ENCODE measurements at places on chromosomes 1 and 21. TPM values are rescaled to one million over a fixed set of nuclear protein-coding genes. Genes with fewer than 3 reads are reported as not detected.

Gene TMEM269
- 0.05 TPM for total RNA-seq

Gene BRDT
- under 0.01 TPM for total RNA-seq

Gene PFKFB2
- total RNA-seq: 6.7 TPM

Gene AQP10
- 0.05 TPM for total RNA-seq

Gene RGS13
- total RNA-seq: 0.28 TPM

Gene C1QB
- total RNA-seq: 118 TPM

Gene HTR1D
- not detected for total RNA-seq

Gene DAB1
- 0.09 TPM for total RNA-seq

Gene NBPF3
- total RNA-seq: 3.1 TPM

Gene C1QA
- total RNA-seq: 153 TPM

Gene PLEKHO1
- total RNA-seq: 74.8 TPM

Gene FMO1
- 5.6 TPM for total RNA-seq

Gene MEX3A
- total RNA-seq: 1.3 TPM

GRCh38 chr1:240242601-240243144 is 151.0 kb downstream of the FMN2 start:
- no peaks in the 10 kb centered on the region for H3K36me3 ChIP-seq
- H3K27me3 ChIP-seq: no peaks in the 10 kb centered on the region
- no peak for DNase-seq
- H3K27ac ChIP-seq: no peak overlapping the region

GRCh38 chr21:31909153-31910073 is 36.6 kb downstream of the HUNK start:
- peaks cover 18% of the 10 kb centered on the region for H3K27me3 ChIP-seq
- no peak overlapping the region for H3K27ac ChIP-seq
- H3K4me1 ChIP-seq: no peaks in the 10 kb centered on the region

GRCh38 chr1:93808871-93809270 is 70.1 kb downstream of the DNTTIP2 start:
- no peaks in the 10 kb centered on the region for H3K36me3 ChIP-seq
- H3K4me1 ChIP-seq: no peaks in the 10 kb centered on the region
- H3K27me3 ChIP-seq: no peaks in the 10 kb centered on the region
- DNase-seq: no peak
- H3K27ac ChIP-seq: no peak overlapping the region
- H3K4me3 ChIP-seq: no peak overlapping the region

DNA sequence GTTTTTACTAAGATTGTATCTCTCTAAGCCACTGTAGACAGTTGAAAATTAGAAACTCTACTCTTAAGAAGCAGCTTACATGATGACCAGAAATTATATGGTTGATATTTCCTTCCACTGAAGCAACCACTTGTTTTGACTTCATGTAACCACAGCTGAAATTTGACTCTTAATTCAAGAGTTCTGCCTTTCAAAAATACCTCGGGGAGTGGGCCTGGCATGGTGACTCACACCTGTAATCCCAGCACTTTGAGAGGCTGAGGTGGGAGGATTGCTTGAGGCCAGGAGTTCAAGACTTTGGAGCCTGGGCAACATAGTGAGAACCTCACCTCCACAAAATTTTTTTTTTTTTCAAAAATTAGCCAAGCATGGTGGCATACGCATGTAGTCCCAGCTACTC is 4.3 kb downstream of the AMPD1 start:
- H3K4me3 ChIP-seq: no peak overlapping the region
- H3K4me1 ChIP-seq: no peaks in the 10 kb centered on the region
- DNase-seq: no peak
- no peaks in the 10 kb centered on the region for H3K27me3 ChIP-seq
- no peak overlapping the region for H3K27ac ChIP-seq

- no peaks in the 10 kb centered on the region for H3K4me1 ChIP-seq
- H3K4me3 ChIP-seq: no peak overlapping the region
- no peak overlapping the region for H3K27ac ChIP-seq
- no peaks in the 10 kb centered on the region for H3K36me3 ChIP-seq
Observed at GRCh38 chr1:91137173-91137852, 115.5 kb upstream of the ZNF644 start.

DNA sequence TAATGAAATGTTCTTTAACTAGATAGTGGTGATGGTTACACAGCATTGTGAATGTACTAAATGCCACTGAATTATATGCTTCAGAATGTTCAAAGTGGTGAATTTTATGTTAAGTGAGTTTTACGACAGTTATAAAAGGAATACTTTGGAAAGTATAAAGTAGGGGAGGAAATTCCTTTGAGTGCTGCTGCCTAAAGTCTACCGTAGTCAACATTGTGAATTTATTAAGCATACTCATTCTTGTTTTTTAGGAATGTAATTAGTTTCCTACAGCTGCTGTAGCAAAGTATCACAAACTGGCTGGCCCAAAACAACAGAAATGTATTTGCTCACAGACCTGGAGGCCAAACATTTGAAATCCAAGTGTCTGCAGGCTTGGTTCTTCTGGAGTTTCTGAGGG is 73.0 kb downstream of the SWT1 start:
- H3K27me3 ChIP-seq: no peaks in the 10 kb centered on the region
- no peak overlapping the region for H3K4me3 ChIP-seq
- H3K4me1 ChIP-seq: no peaks in the 10 kb centered on the region
- DNase-seq: no peak

DNA sequence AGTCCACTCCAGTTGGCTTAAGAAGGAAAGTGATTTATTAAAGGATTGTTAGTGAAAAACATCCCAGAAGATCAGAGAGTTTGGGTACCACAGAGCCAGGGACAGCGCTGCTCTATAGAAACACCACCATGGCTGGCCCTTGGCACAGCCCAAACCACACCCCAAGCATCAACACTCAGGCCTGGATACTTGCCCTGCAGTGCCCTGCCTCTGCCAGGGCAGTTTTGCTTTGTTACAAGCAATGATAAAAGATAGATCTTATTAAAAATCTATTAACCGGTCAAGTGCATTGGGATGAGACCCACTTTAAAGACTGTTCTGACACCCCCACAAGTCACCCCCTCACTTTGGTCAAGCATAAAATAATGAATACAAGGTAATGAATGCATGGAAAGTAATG is 56.6 kb downstream of the KIF21B start:
- H3K27ac ChIP-seq: no peak overlapping the region
- no peaks in the 10 kb centered on the region for H3K4me1 ChIP-seq

GRCh38 chr21:42337830-42338728 is 12.7 kb downstream of the TFF2 start:
- H3K27me3 ChIP-seq: no peaks in the 10 kb centered on the region
- DNase-seq: peak; percentile 63
- no peaks in the 10 kb centered on the region for H3K36me3 ChIP-seq
- H3K27ac ChIP-seq: no peak overlapping the region

DNA sequence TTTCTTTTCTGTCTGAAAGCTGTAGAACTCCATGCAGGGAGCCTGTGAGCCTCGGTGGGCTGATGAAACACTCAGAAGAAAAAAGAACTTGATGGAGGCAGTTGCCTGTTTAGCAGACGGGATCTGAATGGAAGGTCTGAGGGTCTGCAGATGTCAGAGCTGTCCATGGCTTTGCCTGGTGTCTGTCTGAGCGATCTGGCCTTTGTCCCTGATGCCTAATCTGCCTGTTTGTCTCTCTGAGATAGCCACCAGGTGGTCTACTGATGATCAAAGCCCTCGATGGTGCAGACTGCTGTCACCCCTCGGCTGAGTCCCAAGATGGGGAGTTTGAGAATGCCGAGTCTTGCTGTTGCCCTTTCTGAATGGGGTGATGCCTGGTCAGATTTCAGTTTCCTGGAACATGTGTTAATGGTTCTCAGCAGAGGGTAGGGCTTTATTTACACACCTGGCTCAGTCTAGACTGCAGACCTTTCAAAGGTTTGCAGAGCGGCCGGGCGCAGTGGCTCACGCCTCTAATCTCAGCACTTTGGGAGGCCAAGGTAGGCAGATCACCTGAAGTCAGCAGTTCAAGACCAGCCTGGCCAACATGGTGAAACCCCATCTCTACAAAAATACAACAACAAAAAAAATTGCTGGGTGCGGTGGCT is 90.4 kb downstream of the KIF26B start:
- H3K27ac ChIP-seq: no peak overlapping the region
- no peaks in the 10 kb centered on the region for H3K36me3 ChIP-seq
- H3K4me1 ChIP-seq: no peaks in the 10 kb centered on the region

DNA sequence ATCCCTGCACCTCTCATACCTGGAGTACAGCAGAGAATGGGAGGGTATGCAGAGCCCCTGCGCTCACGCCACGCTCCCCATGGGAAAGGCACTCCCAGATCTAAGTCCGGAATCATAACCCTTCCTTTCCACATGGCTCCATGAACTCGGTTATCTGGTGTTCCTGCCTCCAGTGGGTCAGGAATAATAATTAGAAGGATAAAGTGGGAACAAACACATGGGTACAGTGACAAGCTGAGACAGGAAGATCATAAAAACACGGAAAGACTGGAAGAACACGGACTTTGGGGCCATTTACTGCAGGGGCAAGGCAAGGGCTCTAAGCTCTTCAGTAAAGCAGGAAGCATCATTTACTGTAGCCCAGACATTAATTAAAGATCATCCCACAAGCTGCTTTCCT is 48.6 kb downstream of the FOXO6 start:
- no peaks in the 10 kb centered on the region for H3K36me3 ChIP-seq
- peaks cover 5% of the 10 kb centered on the region for H3K4me1 ChIP-seq
- H3K27ac ChIP-seq: no peak overlapping the region
- DNase-seq: no peak
- no peak overlapping the region for H3K4me3 ChIP-seq

GRCh38 chr1:91080650-91081049 is 58.8 kb upstream of the ZNF644 start:
- H3K36me3 ChIP-seq: no peaks in the 10 kb centered on the region
- no peak for DNase-seq
- H3K4me1 ChIP-seq: no peaks in the 10 kb centered on the region
- H3K27ac ChIP-seq: no peak overlapping the region
- no peak overlapping the region for H3K4me3 ChIP-seq

- H3K27me3 ChIP-seq: no peaks in the 10 kb centered on the region
- H3K27ac ChIP-seq: no peak overlapping the region
- no peaks in the 10 kb centered on the region for H3K36me3 ChIP-seq
- no peak for DNase-seq
Observed at GRCh38 chr1:157173900-157174410, 35.8 kb upstream of the ETV3 start.

- no peak overlapping the region for H3K27ac ChIP-seq
- no peaks in the 10 kb centered on the region for H3K4me1 ChIP-seq
- H3K27me3 ChIP-seq: no peaks in the 10 kb centered on the region
Observed at GRCh38 chr21:14356746-14357145, 26.2 kb downstream of the HSPA13 start.

DNA sequence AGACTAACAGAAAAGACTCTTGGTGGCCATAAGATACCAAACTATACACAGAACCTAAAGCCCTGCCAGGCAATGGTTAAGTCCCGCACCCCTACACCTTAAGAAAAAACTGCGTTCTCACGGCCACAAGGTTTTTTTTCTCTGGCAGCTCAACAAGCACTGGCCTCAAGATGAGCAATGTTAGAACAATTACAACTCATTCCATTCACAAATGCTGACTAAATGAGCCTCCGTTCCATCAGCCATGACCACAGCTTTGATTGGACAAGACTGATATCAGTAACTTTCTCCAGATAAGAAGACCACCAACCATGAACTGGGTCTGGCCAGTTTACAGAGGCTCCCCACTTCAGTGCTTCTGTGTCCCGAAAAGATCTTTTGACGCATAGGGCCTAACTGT is 31.9 kb downstream of the SEC16B start:
- no peaks in the 10 kb centered on the region for H3K27me3 ChIP-seq
- DNase-seq: no peak
- no peaks in the 10 kb centered on the region for H3K4me1 ChIP-seq
- no peak overlapping the region for H3K27ac ChIP-seq

DNA sequence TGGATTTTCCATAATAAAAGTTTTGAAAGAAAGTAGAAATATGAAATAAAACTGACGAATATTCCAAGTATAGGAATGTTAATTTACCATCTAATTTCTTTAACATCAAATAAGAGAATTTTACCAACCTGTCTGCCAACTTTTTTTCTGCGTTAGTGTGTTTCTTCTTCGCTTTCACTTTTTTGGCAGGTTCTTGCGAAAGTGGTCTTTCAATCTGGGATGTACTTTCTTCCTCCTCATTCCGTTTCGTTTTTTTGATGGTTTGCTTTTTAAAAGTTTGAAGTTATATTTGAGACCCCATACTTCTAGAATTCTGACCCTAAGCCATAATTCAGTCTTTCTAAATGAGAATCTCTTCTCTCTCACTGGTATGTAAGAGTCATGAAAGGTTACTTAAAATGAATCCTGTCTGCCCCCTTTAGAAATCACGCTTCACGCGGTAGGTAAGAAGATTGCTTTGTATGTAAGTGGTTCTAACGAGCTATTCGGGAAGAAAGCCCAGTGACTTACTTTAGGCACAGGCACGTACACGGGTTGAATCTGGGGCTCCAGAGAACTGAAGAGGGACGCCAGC is 580 bp downstream of the RBM34 start:
- no peaks in the 10 kb centered on the region for H3K27me3 ChIP-seq
- peak overlapping the region; percentile 96 for H3K4me3 ChIP-seq
- H3K27ac ChIP-seq: peak overlapping the region; percentile 75

DNA sequence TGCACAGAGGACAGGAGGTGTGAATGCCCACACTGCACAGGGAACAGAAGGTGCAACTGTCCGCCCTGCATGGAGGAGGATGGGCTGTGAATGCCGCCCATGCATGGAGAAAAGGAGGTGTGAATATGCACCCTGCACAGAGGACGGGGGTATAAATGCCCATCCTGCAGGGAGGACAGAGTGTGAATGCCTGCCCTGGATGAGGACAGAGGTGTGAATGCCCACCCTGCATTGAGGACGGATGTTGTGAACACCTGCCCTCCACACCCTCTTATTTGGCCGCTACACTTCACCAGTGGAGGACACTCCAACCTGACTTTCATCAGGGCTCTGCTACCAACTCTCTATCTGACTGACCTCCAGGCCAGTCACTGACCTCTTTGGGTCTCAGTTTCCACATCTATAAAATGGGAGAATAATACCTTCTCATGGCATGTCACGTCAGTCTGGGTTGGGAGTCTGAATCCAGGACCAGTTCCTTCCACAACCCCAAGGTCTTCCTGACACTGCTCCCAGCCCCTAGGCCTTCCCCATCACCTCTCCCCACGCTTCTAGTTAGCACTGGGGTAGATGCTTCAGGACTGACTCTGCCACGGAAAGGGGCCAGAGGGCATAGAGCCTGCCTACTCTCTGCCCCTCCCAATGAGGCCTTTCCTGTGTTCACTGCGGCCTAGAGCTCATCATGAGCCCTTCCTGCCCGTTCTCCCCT is 28.4 kb downstream of the ZBTB17 start:
- no peak for DNase-seq
- peaks cover 70% of the 10 kb centered on the region for H3K36me3 ChIP-seq
- no peaks in the 10 kb centered on the region for H3K27me3 ChIP-seq

DNA sequence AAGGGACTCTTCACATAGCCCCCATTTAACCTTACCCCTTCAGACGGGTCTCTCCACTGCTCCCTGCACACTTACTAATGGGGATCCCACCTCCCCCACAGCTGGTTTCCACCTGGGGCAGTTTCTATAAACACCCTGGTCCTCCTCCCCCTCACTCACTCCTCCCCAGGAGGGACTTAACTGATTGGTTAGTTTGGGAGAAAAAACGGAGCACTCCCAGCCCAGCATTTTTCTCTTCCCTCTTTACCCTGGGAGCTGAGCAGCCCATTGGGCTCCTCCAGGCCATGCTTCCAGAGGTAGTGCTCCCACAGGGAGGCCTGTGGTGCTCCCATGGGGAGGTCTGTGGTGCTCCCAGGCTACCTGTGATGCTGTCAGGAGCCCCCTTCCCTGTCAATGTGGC is 93.7 kb downstream of the MIS18A start:
- DNase-seq: no peak
- no peaks in the 10 kb centered on the region for H3K27me3 ChIP-seq
- no peak overlapping the region for H3K4me3 ChIP-seq
- H3K4me1 ChIP-seq: no peaks in the 10 kb centered on the region
- no peak overlapping the region for H3K27ac ChIP-seq
- H3K36me3 ChIP-seq: no peaks in the 10 kb centered on the region

GRCh38 chr1:60672449-60672848 is 409.9 kb upstream of the NFIA start:
- no peak for DNase-seq
- H3K36me3 ChIP-seq: no peaks in the 10 kb centered on the region
- no peaks in the 10 kb centered on the region for H3K27me3 ChIP-seq

Measured in thymus (tissue), 14 donors.